Stimulated activated CD8-positive, alpha-beta memory T cell treated with anti-CD3 and anti-CD28 coated beads, Interleukin-15, amount 100 ng/mL, for 4 hours (primary cell): ENCODE measurements at places on chromosomes 5 and 9.

DNA sequence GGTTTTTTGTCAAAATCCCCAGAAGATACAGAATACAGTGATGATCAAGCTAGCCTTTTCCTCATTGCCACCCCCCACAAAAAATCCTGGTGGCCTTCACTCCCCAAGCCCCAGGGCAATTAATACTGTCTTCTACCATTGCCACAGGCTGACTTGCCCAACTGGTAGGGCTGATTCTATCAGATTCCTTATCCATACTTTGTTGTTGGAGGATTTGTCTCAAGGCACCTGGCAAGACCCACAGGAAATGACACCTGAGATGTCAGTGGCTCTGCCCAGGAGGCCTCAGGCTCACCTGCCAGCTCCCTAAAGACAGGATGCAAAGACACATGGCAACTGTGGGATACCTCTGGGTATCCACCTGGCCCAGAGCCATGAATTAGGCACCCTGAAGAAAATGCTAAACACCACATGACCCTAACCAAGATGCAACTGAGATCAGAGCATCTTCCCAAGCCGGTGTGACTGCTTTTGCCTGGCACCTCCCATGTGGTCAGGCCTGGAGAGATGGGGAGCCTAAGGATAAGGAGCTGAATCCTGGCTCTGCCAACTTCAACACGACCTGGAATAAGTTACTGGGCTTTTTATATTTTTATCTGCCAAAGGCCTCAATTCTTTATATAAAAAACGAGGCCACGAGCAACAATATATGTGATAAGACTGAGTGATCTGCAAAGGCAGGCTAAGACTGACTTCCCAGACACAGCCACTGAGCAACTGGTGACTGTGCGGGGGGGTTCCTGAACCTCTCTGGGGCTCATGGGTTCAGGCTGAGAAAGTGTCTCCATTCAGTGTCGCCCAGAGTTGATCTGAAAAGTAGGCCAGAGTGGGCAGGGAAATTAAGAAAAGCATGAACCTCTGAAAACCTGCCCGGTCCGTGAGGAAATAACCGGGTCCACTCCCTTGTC lies 944 bp downstream of the ATOX1 start:
- DNase-seq: no peak

DNA sequence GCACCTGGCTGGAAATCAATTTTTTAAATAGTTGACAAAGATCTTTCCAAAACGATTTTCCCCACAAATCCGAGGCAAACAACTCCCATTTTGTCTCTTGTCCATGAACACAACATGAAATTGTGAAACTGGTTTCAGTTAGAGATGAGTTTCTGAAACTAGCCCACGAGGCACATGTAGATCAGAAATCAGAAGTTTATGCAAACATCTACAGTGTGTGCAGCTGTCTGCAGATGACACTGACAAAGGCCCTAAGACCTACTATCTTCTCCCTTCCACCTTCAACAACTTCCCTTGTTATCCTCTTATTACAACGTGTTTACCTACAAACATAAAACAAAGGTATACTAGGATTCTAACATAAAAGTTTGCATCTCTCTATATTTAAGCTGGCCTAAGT lies 183.3 kb downstream of the DIRAS2 start:
- no peak for DNase-seq

DNA sequence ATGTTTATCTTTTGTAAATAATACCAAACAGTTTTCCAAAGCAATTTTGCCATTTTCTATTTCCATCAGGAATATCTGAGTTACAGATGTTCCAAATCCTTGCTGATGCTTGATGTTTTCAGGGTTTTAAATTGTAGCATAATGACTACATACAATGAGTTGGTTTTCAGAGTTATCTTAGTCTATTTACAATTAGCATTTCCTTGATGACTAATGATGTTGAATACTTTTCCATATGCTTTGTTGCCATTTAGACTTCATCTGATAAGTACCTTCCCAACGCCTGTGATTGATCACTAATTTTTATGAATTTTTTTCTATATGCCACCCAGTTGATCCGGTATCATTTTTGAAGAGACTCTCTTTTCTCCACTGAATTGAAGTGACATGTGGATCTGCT lies 102.3 kb downstream of the SLC25A46 start:
- no peak for DNase-seq

- no peak for DNase-seq
These were observed 691.4 kb upstream of the RIOK2 start for GRCh38 chr5:97874491-97874890.

GRCh38 chr5:97629276-97629675 lies 446.2 kb upstream of the RIOK2 start:
- no peak for DNase-seq

DNA sequence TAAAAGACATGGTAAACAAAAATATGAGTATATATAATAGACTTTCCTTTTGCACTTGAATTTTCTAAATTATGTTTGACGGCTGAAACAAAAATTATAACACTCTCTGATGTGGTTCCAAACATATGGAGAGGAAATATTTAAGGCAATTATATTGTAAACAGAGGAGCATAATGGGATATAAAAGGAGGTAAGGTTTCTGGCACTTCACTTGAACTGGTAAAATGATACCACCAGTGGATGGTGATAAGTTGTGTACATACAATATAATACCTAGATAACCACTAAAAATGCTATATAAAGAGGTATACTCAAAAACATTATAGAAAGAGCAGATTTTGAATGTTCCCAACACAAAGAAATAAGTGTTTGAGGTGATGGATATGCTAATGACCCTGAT lies 192.9 kb upstream of the RAD23B start:
- DNase-seq: no peak

DNA sequence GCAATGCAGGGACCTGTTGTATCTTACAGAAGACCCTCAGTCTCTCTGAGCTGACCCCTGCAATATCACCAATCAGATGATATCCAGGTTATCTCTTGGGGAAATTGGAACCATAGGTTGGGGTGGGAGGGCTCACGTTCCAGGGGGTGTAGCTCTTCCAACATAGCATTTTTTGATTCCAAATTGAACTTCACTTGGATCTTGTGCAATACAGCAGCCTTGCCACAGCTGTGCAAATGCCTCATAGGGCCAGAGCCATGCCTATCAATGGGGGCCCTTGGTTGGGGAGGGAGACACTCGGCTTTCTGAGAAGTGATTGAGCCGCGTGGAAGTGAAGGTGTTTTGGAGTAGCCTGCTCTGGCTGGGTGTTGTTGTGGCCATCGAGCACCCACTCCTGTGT lies 117.2 kb upstream of the PITX1 start:
- DNase-seq: no peak

GRCh38 chr5:120314191-120314590 lies 149.9 kb upstream of the PRR16 start:
- DNase-seq: no peak
